AG04449 (cell line): ENCODE measurements at places on chromosomes 1 and 21.

- DNase-seq, result no peak
Observed at GRCh38 chr1:213231795-213232231, 180.8 kb downstream of the RPS6KC1 start.

- DNase-seq, result no peak
Observed at GRCh38 chr1:112673592-112674439, 643 bp upstream of the MOV10 start.

DNA sequence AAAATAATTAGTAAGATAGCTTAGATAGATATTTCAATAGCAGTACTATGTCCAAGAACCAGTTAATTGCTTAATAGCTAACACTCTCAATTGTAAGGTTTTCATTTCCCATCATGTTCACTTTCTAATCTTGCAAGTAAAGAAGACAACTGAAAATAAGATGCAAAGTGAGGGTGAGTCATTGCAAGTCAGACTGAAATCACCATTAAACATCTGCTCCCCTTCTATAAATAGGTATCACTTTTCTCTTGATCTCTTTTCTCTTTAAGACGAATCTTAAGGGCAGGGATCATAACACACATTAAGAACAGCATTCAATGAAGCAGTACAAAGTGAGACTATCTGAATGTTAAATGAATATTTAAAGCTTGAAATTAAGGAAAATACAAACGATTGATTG, 40.4 kb downstream of the UBR4 start:
- DNase-seq, result peak; percentile 24

- no peak for DNase-seq
Observed at GRCh38 chr21:37627561-37627960, 261.0 kb downstream of the DYRK1A start.

DNA sequence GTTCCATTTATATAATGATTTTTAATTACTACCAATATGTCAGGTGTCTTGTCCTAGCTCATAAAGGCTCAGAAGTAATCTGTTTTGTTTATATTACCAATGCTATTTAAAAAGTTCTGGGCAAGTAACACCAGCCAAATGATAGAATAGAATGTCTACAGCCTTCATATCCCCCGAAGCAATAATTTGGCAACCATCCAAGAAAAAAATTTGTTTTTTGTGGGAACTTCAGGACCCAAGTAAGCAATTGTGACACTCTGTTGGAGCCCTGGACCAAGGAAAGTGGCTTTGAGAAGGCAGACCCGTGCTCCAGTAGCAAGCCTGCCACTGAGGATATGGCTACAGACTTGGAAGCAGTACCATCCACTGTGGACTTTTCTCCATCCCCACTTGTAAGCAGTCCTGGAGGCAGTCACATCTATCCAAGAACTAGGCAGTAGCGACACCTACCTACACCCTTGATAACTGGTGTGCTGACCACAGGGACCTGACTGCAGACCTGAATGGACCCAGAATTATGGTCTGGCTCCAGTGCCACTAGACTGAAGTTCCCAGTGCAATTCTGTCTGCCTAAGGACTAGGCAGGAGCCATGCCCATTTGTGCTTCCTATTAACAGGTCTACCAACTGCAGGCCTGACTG, 870.7 kb upstream of the ADGRL2 start:
- no peak for DNase-seq

- DNase-seq, result no peak
Observed at GRCh38 chr21:31305888-31306287, 38.2 kb downstream of the TIAM1 start.

- DNase-seq, result no peak
Observed at GRCh38 chr1:68015369-68015768, 35.1 kb downstream of the DIRAS3 start.

GRCh38 chr1:91751275-91751674, 134.7 kb downstream of the TGFBR3 start:
- DNase-seq, result no peak

- DNase-seq, result no peak
Observed at GRCh38 chr1:31751822-31752241, 12.3 kb downstream of the ADGRB2 start.

- no peak for DNase-seq
Observed at GRCh38 chr1:177340601-177341067, 169.9 kb downstream of the BRINP2 start.

DNA sequence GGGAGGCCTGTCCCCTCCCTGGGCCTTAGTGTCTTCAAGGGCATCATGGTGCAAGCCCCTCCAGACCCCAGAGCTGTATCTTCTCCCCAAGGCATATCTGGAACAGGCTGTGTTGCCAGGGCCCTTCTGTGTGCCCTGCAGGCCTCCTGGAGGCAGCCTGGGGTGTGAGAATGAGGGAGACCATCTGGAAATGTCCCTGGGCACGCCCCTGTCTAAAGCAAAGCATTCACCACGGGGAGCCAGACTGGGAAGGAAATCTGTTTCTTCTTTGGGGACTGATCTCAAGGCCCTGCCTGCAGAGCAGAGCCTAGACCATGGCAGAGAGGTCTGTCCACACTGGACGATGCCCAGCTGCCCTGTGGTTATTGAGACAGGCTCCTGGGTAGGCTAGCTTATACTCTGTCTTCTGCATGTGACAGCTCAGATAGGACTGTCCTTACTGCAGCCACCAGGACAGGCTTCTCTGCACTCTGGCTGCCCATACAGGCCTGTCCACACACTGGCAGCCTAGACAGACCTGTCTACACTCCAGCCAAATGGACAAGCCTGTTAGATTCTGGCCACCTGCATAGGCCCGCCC, 24.6 kb downstream of the PODN start:
- DNase-seq, result no peak

GRCh38 chr1:247332215-247332622, 552 bp upstream of the ZNF496 start:
- no peak for DNase-seq

DNA sequence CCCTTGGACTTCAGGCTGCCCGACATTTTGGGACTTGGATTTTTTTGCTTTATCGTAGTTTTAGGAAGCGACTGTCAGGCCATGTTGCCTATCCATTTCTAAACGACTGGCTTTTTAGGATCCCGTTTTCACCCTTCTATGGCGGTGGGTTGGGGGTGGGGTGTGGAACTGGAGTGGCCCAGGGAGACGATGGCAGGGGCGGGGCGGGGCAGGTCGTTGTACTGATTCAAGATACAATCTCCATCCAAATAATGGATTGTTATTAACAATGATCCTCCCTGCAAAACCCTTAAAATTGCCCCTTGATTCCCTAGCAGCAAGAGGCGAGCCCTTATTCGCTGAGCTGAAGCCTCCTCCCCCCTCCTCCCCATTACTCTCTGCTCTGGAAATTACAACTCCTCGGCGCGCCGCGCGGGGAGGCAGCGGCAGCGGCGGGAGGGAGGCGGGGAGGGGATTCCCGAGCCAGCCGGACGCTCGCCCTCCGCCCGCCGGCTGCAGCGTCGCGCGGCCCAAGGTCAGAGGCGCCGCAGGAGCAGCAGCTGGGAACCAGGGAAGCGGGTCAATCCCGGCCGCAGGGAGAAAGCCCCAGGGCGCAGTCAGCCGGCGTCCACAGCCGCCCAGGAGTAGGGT, at the start of gene TRIM67:
TRIM67 (plus strand) TSS at position 392 of the 630 bp plus-strand sequence. CDS start 912 bp downstream, outside the sequence.
- DNase-seq, result no peak

GRCh38 chr1:153976819-153977249, 640 bp downstream of the JTB start:
- DNase-seq, result no peak

- DNase-seq, result no peak
Observed at GRCh38 chr1:52677076-52677806, 20.9 kb downstream of the COA7 start.

DNA sequence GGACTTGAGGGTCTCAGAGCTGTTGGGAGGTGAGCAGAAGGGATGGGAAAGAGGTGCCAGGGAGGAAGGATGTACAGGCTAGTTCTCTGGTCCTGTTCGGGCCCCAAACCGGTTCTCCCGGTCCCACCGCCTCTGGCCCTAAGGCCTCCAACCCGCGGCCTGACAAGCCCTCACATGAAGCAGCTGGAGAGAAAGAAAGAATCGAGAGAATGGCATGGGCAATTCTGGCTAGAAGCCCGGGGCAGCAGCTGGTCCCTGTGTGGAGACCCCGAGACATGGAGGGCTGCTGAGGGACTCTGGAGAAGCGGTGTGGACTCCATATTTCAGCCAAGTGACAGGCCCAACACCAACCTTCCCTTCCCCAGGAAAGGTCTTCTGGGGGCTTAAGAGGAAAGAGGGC, 730 bp downstream of the CDC42SE1 start:
- no peak for DNase-seq

DNA sequence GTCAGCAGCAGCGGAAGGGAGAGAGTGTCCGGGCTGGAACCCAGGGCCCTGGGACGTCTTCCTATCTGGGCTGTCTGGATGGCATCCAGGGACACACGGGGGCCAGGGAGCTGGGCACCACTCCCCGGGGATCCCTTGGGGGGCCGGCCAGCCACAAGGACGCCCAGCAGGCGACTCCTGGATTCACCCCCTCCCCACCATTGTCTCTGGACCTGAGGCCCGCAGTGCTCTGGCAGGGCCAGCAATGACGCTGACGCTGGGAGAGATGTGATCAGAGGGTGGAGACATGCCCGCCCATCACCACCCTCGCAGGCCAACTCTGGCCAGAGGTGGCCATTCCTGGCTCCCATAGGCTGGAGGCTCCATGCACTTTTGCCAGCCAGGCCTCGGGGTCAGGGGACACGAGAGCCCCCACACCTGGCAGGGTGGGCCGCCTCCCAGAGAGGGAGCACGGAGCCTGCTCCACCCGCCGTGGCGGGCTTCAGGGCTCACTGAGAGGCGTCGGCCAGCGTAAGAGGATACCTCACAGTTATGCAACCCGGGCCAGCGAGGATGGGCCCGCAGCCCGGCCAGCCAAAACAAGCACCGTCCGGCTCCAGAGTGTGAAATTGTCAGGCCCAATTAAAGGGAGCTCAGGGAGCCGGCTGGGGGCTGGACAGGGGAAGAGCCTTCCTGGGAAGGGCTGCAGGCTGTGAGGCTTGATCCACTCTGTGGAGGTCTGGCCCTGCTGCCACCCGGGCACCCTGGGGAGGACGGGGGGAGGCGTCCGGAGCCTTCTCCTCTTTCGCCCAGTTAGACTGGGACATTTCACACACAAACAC, 10.3 kb downstream of the ACTRT2 start:
- no peak for DNase-seq

- no peak for DNase-seq
Observed at GRCh38 chr1:152244576-152245273, 20.7 kb upstream of the HRNR start.

GRCh38 chr1:175889848-175890247, 146.5 kb upstream of the TNR start:
- DNase-seq, result no peak

DNA sequence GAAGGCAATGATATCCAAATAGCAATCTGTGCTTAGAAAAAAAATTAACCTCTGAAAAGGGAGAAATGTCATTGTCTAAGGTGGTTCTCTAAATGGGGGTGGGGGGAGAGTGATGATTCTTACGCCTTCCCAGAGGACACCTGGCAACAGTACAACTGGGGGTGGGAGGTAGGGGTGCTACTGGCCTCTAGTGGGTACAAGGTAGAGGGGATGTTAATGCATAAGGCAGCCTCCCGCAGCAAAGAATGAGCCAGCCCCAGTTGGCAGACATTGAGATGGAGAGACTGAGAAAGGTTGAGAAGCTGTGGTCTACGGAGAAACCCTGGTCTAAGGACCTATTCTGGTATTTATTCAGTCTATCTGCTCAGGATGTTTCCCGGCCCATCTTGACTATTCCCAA, 472.2 kb upstream of the RUNX1 start:
- no peak for DNase-seq

GRCh38 chr1:199878823-199879222, 148.7 kb upstream of the NR5A2 start:
- no peak for DNase-seq

DNA sequence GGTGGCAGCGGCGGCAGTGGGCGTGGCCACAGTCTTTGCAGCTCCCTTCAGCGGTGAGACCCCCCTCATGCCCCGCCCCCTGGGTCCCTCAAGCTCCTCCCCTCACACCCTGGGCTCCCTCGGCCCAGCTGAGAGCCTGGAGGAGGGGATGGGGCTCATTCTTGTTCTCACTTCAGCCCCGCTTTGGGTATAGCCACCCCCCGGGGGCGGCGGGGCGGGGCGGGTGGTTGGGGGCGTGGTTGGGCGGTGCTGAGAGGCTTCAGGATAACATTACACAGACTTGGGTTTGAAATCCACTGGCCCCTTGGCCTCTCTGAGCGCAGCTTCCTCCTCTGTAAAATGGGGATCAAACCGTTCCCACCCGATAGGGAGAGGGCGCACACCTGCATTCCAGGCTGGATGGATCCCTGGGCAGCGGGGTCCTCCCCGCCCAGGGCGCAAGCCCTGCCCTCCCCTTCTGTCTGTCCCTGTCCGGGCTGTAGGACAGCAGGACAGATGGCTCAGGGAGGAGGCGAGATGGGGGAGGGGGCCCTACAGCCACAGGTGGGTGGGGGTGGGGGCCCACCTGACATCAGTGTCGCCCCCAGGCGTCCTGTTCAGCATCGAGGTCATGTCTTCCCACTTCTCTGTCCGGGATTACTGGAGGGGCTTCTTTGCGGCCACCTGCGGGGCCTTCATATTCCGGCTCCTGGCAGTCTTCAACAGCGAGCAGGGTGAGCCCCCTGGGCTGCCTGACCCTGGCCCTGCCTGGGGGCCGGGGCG, 5.1 kb downstream of the CLCNKA start:
- no peak for DNase-seq

- no peak for DNase-seq
Observed at GRCh38 chr1:219339466-219339865, 165.8 kb downstream of the LYPLAL1 start.
